ENCODE measurements at places on chromosomes 4 and X. TPM values are rescaled to one million over a fixed set of nuclear protein-coding genes. Genes with fewer than 3 reads are reported as not detected.

The MTNR1A gene
- total RNA-seq: not detected

The SSX4 gene
- not detected for total RNA-seq

The PIR gene
- 1.9 TPM for total RNA-seq

The SLC9B1 gene
- 1.2 TPM for total RNA-seq

The CDKL2 gene
- total RNA-seq: 0.84 TPM

The DGAT2L6 gene
- total RNA-seq: not detected

The CSTF2 gene
- total RNA-seq: 57.6 TPM

The LRBA gene
- total RNA-seq: 61.2 TPM

The ARAP2 gene
- total RNA-seq: 27.0 TPM
